ENCODE measurements at places on chromosomes 3 and 15.

DNA sequence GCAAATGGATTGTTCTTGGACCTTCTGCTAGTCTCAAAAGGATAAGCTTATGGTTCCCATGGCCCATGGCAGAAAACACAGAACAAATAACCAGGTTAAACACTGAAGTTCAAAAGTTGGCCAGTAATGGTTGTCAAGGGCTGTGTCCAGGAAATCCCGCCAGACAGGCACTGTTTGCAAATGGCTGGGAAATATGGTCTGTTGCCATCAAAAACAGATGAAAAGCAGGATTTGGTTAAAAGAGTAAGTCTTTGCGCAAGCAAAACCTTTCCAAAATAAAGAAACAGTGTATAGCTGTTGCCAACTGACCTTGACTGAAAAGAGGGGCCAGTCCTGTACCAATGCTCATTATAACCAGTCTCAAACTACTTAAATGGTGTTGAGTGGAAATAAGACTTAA, 58.6 kb downstream of the WWTR1 start:
- DNase-seq: no peak

DNA sequence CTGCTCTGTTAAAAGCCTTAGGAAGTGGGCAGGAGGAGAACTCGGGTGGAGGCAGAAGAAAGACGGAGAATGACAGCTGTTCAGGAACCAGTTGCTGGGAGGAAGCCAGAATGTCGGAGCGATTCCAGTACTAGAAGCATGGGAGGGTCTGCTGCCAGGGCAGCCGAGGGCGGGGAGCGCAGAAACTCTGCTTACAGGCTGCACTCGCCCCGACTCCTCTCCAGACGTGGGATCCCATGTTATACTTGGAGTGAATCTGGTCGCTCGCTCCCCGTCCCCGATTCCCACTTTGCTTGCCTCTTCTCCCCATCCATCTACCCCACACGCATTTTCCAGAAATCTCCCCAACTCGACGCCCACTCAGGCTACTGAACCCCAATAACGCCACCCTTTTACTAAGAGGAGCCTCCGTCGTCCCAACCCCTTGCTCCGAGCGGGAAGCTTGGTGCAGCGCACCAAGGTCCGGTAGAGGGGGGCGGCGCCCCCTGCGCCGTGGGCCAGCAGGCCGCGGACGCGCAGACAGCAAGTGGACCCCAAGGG, 665 bp downstream of the GATM start:
- no peak for DNase-seq

DNA sequence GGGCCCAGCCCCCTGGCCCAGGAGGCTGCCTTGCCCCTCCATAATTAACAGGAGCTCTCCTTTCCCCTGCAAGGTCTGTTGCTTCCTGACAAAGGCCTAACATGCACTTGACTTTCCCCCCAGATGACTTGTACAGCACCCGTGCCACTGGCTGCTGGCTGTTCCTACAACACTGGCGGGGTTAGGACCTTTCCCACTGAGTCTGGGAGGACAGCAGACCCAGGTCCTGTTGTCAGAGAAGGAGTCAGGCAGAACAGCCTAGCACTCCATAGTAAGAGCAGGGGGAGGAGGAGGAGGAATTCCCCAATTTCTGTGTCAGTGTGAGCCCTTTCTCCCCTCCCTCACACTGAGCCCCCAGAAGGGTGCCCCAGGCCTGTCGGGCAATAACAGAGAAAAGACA, 99.2 kb downstream of the CORO2B start:
- no peak for DNase-seq

- DNase-seq: no peak
Observed at GRCh38 chr15:83207009-83207659, 489 bp downstream of the HDGFL3 start.

DNA sequence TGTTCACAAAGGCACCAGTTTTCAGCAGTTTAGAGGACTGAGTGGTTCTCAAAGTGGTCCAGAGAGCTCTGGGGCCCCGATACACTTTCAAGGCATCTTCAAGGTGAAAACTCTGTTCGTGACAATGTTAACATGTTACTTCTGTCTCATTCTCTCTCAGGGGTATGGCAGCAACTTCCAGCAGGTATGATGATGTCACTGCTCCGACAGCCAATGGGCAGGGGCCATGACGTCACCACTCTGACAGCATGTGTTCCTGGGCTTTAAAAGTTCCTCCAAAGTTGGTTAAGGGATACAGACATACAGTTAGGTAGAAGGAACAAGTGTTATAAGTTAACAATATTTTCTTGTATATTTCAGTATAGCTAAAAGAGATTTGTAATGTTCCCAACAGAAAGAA, 87.9 kb downstream of the KLF15 start:
- no peak for DNase-seq
